ENCODE measurements at places on chromosomes 16 and 17.

GRCh38 chr17:69223809-69224208 is 4.8 kb downstream of the ABCA10 start:
- DNase-seq: no peak

- DNase-seq: no peak
Observed at GRCh38 chr17:59972778-59973177, 8.2 kb upstream of the RNFT1 start.

GRCh38 chr17:55450232-55450825 is 28.7 kb upstream of the MMD start:
- DNase-seq: no peak

GRCh38 chr16:68646953-68647659 is 2.0 kb downstream of the CDH3 start:
- DNase-seq: no peak

DNA sequence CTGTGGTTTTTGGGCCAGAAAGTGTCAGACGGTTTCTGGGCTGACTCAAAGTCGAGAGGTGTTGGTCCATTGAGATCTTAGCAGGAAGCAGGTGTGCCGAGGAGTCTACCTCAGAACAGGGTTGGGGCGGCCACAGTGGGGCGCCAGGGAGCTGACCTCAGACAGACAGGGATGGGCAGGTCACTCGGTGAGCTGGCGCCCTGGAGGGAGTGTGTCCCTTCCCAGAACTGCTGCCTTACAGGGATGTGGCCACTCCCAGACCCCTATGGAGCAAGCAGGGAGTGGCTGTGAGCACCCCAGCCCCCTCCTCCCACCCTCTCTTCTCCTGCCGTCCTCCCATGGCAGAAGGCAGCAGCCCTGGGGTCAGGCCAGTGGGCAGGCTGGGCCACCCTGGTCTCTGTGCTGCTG is 14.0 kb upstream of the DPEP1 start:
- no peak for DNase-seq

DNA sequence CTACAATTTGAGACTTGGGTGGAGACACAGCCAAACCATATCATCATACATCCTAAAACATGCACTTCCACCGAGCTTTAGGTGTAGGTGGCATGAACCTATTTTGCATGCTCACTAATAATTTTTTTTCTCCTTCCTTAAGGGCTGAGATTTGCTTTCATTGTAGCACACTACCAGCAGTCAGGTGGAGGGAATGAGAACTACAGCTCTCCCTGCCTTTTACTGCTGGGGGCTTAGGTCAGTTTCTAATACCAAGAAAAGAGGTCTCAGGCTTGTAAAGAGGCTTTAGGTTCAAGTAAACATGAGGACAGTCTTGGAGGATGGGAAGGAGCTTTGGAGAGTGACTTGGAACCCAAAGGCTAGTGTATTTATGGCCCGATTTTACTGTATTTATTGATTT is 22.0 kb downstream of the CFAP20 start:
- DNase-seq: no peak

DNA sequence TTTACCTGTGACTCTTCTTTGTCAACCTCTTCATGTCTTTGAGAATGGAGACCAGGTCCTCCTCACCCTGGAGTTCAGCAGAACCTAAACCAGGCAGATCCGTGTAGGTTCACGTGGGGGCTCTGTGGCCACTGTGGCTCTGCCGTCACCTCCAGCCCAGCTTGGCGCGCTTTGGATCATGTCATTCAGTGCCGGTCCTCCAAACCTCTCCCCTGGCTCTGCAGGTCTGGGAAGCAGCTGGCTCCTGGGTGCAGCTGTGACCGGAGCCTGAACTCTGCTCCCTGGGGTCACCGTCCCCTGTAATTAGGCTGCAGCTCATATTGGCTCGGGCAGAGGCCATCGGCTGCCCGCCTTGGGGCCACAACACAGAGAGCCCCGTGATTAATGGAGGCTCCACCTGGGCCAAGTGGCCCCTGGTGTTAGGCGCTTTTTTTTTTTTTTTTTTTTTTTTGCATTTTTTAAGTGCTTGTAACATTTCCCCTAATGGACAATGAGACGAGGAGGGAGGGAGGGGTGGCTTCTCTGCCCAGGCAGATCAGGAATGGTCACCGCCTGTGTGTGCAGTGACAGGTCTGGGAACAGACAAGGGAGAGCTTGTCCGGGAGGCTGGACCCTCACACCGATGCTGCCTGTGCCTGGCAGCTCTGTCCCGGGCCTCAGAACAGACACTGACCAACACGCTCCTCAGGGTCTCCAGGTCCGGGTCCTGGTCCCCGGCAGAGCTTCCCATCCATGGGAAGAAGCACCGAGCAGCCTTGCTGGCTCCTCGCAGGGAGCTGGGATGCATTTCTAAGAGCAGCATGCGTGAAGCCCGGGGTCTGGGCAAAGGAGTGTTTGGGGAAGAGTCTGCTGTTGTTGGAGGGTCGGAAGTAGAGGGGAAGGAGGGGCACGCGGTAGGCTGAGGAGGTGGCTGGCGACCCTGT is 247.9 kb downstream of the SEC14L1 start:
- DNase-seq: no peak

DNA sequence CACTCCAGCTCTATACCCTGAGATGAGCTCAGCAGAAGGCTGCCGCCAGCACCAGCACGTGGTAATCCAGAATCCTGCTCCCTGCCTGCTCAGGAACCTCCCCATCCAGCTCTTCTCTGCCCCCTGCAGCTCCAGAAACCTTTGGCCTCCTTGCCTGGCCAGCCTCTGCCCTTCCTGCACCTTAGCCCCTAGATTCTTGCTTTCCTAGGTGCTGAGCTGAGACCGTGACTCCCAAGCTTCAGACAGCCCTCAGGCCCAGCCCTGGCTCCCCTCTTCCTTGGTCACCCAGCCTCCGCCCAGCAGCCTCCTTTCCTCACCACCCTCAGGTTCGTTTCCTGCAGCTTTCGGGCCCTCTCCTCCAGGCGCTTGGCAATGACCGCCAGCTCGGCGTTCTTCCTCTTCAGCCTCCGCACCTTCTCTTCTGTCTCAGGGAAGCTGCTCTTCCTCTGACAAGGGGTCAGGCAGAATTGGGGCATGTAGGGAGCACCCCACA is 2.6 kb downstream of the TSPOAP1 start:
- no peak for DNase-seq

DNA sequence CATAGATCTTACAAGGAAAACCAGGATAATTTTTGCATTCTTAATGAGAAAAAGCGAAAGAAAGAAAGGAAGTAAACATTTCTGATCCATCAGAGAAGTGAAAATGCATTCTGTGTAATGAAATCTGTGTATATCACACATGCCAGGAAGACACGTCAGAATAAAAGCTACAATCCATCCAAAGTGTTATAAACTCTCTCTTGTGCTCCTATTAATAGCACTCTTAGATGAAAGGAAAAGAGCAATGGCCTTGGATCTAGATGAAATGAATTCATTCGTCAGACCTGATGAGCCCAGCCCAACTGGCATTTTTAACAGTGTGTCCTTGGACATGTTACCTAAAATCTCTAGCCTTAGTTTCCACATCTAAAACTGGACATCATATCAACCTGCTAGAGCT is 885.5 kb downstream of the CDH11 start:
- DNase-seq: no peak
